ENCODE measurements at places on chromosomes 16 and 17. TPM values are rescaled to one million over a fixed set of nuclear protein-coding genes. Genes with fewer than 3 reads are reported as not detected.

Gene HEATR3
- total RNA-seq: 30.7 TPM

Gene ACSM2A
- total RNA-seq: not detected

Gene CYB5B
- 157 TPM for total RNA-seq

GRCh38 chr17:75925912-75926311 lies 14.9 kb downstream of the FBF1 start:
- H3K27ac ChIP-seq: no peak overlapping the region
- H3K27me3 ChIP-seq: no peaks in the 10 kb centered on the region
- peaks cover 2% of the 10 kb centered on the region for H3K36me3 ChIP-seq
- no peaks in the 10 kb centered on the region for H3K4me1 ChIP-seq

Gene SLC35G6
- not detected for total RNA-seq

DNA sequence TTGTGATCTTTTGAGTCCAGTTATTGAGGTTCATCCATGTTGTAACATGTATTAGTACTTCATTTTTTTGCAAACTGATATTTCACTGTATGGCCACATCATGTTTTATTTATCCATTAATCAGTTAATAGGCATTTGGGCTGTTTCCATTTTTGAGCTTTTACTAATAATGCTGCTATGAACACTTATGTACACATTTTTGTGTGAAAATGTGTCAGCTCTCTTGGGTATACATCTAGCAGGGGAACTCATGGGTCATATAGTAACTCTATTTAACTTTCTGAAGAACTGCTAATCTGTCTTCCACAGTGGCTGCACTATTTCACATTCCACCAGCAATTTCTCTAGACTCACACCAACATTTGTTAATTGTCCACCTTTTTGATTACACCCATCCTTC lies 82.0 kb downstream of the GLG1 start:
- no peak overlapping the region for H3K4me3 ChIP-seq
- DNase-seq: no peak
- H3K36me3 ChIP-seq: peaks cover 29% of the 10 kb centered on the region
- no peaks in the 10 kb centered on the region for H3K27me3 ChIP-seq

DNA sequence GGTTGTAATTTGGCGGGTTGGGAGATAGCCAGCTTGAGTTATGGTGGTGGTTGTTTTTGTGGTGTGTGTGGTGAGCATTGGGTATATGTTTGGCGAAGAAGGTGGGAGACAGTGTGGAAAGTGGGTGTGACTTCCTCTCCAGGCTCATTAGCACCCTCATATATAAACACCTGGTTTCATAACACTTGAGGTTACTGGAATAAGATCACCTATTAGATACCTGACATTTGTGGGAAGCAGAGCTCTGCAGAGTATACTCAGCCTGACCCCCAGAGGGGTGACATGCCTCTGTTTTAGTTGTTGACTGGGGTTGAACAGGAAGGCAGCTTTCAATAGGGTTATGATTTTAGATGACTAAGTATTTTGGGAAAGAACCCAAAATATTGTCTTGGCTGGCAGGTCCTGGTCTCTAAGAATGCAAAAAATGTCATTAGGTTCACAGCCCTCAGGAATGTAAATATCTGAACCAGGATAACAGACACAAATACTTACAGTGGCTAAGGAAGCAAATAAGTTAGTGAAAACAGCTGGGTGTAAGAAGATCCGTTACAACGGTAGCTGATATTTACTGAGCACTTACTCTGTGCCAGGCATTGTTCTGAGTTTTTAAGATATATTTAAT lies 18.3 kb upstream of the EFCAB13 start:
- H3K27ac ChIP-seq: no peak overlapping the region
- peaks cover 3% of the 10 kb centered on the region for H3K36me3 ChIP-seq
- H3K27me3 ChIP-seq: peaks cover 14% of the 10 kb centered on the region
- H3K4me3 ChIP-seq: no peak overlapping the region
- peaks cover 14% of the 10 kb centered on the region for H3K4me1 ChIP-seq

GRCh38 chr16:51648526-51648925 lies 497.5 kb upstream of the SALL1 start:
- H3K4me3 ChIP-seq: no peak overlapping the region
- no peak for DNase-seq
- H3K27me3 ChIP-seq: no peaks in the 10 kb centered on the region
- H3K36me3 ChIP-seq: no peaks in the 10 kb centered on the region

DNA sequence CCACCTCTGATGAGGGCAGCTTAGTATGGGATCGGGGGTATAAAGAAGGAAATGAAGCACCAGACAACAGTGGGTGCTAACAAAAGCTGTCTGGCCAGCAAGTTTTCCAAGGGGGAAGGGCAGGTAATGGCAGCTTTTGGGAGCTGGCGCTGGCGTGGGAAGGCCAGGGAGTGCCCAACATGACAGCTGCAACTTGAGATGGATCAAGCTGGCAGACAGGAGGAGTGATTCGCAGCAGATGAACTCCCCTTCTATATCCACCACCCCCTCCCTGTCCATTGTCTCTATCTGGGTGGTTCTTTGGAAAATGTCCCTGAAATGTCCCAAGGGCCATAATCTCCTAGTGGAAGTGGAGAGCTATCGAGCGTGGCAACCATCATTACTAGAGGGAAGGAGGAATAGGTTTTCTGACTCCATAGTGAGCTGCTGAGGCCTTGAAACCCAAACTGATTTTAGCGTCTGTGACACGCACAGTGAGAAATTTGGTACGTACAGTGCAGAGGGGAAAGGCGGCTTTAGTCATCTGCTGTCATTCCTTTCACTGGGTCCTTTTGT lies 4.8 kb upstream of the INPP5K start:
- H3K4me1 ChIP-seq: peaks cover 4% of the 10 kb centered on the region
- H3K27ac ChIP-seq: no peak overlapping the region
- DNase-seq: no peak
